ENCODE measurements at places on chromosomes 16 and 17. TPM values are rescaled to one million over a fixed set of nuclear protein-coding genes. Genes with fewer than 3 reads are reported as not detected.

Gene RGS9
- total RNA-seq, result 20.2 TPM

Gene RNF43
- total RNA-seq, result 4.8 TPM

Gene TSPOAP1
- total RNA-seq, result 52.3 TPM

Gene GNG13
- 3.8 TPM for total RNA-seq

Gene ZFHX3
- 36.5 TPM for total RNA-seq

Gene RAC3
- total RNA-seq, result 17.8 TPM

Gene TBC1D3I
- not detected for total RNA-seq

Gene C16orf78
- total RNA-seq, result not detected

Gene KCNJ12
- 9.8 TPM for total RNA-seq

Gene C1QTNF1
- total RNA-seq, result 16.8 TPM

Gene TBX4
- total RNA-seq, result not detected

Gene MNT
- 14.8 TPM for total RNA-seq

Gene SCGB1C2
- total RNA-seq, result not detected

Gene RNF112
- total RNA-seq, result 5.4 TPM

Gene ITGB3
- 18.4 TPM for total RNA-seq

Gene B4GALNT2
- not detected for total RNA-seq

Gene CCL4L2
- 5.4 TPM for total RNA-seq

Gene PFAS
- total RNA-seq, result 26.1 TPM

Gene CACNA1H
- total RNA-seq, result 26.6 TPM

Gene ACSM2A
- not detected for total RNA-seq

Gene HGS
- 54.9 TPM for total RNA-seq

Gene LPO
- total RNA-seq, result 0.44 TPM

Gene FCSK
- total RNA-seq, result 20.0 TPM

Gene ESRP2
- total RNA-seq, result 4.6 TPM

Gene USB1
- total RNA-seq, result 21.2 TPM

Gene PRMT7
- 91.5 TPM for total RNA-seq

Gene SECTM1
- 6.6 TPM for total RNA-seq

Gene IGF2BP1
- total RNA-seq, result 12.0 TPM

Gene ST6GALNAC1
- 2.0 TPM for total RNA-seq

Gene CMTM1
- 4.3 TPM for total RNA-seq

Gene KSR1
- 84.4 TPM for total RNA-seq

Gene AANAT
- total RNA-seq, result 18.0 TPM

Gene TBX2
- 86.6 TPM for total RNA-seq

Gene RPS2
- 801 TPM for total RNA-seq

Gene STH
- not detected for total RNA-seq

Gene NECAB2
- 7.3 TPM for total RNA-seq

Gene TBX21
- 1.5 TPM for total RNA-seq

Gene MEIOC
- 1.5 TPM for total RNA-seq

Gene SLFN14
- total RNA-seq, result 1.0 TPM

Gene RCVRN
- total RNA-seq, result 165 TPM

Gene CTCF
- total RNA-seq, result 67.3 TPM

Gene PRSS53
- total RNA-seq, result 4.1 TPM

Gene KRT14
- total RNA-seq, result 51.0 TPM

Gene SGCA
- total RNA-seq, result 13.5 TPM

Gene TMC7
- total RNA-seq, result 3.1 TPM

Gene NKD1
- total RNA-seq, result 15.0 TPM

Gene PRR15L
- 0.93 TPM for total RNA-seq

Gene DNAAF8
- 0.71 TPM for total RNA-seq

Gene DHODH
- total RNA-seq, result 6.9 TPM

Gene MKS1
- 32.0 TPM for total RNA-seq

Gene NHLRC4
- 0.66 TPM for total RNA-seq

Gene DLX4
- not detected for total RNA-seq

Gene TMEM88
- 4.4 TPM for total RNA-seq

Gene ABCC3
- total RNA-seq, result 2.6 TPM

Gene TMEM11
- total RNA-seq, result 23.1 TPM

Gene PIMREG
- 9.8 TPM for total RNA-seq

Data from camera-type eye (tissue), 1 donor.